Activated CD4-positive, alpha-beta memory T cell treated with anti-CD3 and anti-CD28 coated beads for 36 hours (primary cell): ENCODE measurements at places on chromosomes 5 and 9. TPM values are rescaled to one million over a fixed set of nuclear protein-coding genes. Genes with fewer than 3 reads are reported as not detected.
A peak's percentile ranks its signal among the peaks of the same experiment; 100 is the strongest.

RASEF gene
- not detected for total RNA-seq

PCDHB5 gene
- not detected for total RNA-seq

CD72 gene
- total RNA-seq, result 9.4 TPM

WNK2 gene
- 1.2 TPM for total RNA-seq

GFI1B gene
- not detected for total RNA-seq

C7 gene
- total RNA-seq, result not detected

SLC2A8 gene
- 3.2 TPM for total RNA-seq

ADAMTSL2 gene
- 0.07 TPM for total RNA-seq

- no peak for DNase-seq
Measured at GRCh38 chr9:131851414-131851813, 111.5 kb upstream of the RAPGEF1 start.

DNA sequence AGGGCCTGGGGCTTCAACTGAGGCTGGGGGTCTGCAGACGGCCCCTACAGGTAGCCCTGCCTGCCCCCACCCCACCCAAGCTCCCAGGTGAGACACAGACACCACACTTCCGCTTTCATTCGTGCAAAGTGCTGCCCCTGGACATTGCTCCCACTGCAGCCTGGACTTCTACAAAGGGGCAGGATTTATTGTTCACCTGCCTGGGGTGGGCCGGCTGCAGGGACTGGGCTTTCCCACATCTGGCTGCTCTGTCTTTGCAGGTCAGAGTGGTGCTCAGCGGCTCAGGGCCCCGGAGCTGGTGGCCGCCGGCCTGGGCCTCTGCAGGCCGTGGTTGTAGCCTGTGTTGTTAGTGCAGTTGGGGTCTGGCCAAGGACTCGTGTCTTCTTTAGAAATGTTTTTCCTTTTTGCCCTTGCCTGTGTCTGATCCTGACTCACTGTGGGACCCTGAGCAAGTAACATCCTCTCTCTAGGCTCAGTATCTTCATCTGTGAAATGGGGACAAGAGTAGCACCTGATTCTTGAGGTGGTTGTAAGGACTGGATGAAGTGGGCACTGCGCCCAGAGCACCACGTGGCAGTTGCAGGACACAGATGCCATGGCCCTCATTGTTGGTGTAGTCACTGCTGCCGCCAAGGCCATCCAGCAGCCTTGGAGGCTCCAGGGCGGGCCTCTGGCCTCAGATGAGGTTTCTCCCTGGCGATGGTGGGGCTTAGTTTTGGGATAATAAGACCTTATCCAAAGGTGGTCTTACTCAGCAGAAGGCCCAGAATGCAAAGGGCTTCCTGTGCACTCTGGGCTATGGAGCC is 143.9 kb downstream of the CACNA1B start:
- DNase-seq, result no peak

DNA sequence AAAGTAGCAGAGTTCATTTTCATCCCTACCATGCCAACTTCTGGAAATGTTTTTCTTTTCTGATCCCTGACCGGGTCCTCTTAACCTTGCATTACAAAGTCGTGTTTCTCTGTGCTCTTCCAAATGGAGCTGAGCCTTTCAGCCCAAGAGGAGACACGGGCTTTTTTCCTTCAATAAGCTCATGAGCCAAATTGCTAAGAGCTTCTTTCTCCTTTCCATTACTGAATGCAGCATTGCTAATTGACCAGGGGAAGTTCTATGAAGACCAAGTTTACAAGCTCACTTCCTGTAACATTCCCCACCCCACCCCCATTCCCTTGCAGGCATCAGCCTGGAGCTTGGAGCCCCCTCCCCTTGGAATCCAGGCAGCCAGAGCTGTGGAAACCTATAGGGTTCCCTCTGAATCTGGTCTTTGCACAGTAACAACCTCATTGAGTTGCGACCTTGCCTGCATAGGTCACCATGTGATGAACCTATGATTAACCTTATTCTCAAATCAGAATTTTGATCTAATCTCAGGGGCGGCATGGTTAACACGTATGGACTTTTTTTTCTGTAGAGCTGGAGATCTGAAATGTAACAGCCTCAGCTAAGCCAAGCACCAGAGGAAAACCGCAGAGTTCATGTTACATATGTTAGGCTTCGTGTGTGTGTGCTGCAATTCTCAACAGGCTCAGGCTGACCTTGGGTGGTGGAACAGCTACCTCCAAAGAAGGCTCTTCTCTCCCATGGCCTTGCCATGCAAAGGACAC is 395.7 kb upstream of the ZNF462 start:
- no peak for DNase-seq

- peak; percentile 61 for DNase-seq
Measured at GRCh38 chr5:149852641-149853330, 91.8 kb downstream of the PDE6A start.

DNA sequence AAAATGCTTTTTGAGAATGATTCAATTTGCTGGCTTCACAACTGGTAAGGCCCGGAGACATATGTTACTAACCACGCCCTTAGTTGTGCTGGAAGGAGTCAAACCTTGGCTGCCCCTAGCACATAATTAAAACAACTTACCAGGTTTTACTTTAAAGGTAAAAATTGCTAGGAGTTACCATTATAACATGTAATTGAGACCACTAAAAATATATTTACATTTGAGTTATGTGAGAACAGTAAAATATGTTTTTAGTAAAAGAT is 435.6 kb upstream of the CDH9 start:
- no peak for DNase-seq

DNA sequence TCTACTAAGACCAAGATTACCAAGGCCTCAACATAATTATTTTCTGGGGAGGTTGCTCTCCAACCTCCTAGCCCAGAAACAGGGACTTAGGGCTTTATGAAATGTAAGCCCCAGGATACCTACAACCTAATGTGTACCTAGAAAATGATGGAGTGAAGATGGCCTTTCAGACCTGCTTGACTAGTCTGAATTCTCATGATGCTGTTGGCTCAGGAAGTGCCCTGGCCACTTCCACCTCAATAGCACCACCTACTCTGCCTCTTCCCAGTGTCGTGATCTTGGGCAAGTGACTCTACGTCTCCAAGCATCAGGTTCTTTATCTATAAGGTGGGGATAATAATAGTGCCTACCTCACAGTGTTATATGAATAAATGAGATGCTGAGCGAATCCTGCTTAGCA is 57.9 kb upstream of the GARNL3 start:
- DNase-seq, result no peak

DNA sequence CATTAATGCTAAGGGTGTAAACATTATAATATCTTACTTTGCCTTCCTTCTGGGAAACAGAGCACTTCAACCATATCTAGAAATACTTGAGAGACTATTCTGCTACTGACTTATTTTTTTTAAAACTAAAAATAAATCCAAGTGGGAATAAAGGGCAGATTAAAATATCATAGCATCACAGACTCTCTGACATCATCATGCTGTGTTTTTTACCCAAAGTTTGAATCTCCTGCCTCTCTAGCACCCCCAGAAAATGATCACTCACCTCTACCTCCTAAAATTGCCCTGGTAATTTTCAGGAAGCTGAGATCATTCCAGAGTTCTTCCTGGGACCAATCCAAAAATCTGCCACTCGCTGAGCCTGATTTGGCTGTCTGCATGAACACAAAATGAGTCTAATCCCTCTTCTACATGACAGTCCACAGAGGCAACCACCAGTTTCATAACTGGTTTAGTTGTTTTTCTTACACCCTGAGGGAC is 813.8 kb upstream of the DMAC1 start:
- DNase-seq, result no peak

- no peak for DNase-seq
Measured at GRCh38 chr5:179397516-179397915, 52.3 kb upstream of the ADAMTS2 start.

DNA sequence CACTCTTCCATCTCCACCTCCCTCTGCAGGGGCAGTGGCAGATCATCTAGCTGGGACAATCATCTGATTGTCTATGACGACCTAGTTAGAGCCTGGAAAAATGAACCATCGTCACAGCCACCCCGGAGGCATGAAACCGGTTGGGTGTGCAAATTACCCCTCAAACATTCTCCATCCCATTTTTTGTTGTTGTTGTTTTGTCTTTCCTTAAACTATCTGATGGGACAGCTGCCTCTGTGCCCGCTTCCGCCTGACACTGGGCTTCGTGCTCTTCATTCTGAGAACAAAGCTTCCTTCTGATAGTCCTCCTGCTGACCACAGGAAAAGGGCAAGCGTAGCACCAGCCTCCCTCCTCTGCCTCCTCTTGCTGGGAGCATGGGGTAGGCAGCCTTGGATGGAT is 7.0 kb upstream of the NDST1 start:
- DNase-seq, result no peak

DNA sequence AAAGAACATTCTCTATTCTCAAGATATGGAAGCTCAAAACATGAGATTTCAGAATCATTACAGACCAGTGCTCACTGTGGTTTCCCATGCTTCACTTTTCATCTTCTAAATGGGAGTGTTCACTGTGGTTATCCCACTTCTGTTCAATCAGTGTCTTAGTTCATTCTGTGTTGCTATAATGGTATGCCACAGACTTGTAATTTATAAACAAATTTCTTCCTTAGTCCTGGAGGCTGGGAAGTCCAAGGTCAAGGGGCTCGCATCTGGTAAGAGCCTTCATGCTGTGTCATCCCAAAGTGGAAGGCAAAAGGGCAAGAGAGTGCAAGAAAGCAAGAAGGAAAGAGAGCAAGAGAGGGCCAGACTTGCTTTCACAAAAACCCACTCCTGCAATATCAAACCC is 146.3 kb downstream of the TTC39B start:
- no peak for DNase-seq

- no peak for DNase-seq
Measured at GRCh38 chr5:144284931-144285502, 114.3 kb downstream of the KCTD16 start.

GRCh38 chr9:76322810-76323209 is 71.4 kb downstream of the RFK start:
- no peak for DNase-seq

- DNase-seq, result no peak
Measured at GRCh38 chr9:21414220-21414940, 5.5 kb downstream of the IFNA8 start.

DNA sequence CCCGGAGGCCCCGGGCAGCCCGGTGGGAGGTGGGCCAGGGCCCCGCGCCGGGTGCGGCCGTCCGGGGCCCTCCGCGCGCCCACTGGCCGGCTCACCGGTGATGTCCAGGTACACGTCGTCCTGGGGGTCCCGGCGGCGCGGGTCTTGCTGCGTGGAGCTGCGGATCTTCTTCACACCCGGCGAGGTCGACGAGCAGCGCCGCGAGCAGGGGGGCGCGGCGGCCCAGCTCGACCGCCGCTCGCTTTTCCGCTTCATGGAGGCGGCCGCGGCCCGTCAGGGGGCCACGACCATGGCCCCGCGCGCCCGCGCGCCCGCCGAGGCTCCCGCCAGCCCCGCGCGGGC is 548 bp downstream of the CDC14B start:
- DNase-seq, result no peak
